NCI-H1105 (cell line): ENCODE measurements at places on chromosomes 5 and 9.

GRCh38 chr5:15885156-15885555 lies 294.4 kb downstream of the MARCHF11 start:
- no peak for DNase-seq

DNA sequence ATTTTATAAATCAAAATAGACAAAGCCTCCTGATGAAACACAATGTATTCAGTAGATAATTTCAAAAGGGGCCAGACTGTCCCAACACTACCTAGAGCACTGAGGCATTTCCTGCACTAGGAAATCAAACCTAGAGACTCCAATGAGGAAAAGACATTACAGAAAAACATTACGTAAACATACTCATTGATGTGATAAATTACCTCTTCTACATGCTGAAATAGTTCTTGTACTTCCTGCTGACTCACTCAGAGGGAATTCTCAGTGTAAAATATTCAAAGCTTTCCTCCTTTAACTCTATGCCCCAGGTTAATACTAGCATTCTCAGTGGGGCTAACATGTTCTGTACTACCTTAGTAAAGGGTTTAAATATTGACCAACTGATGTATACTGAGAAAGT lies 178.0 kb downstream of the ESM1 start:
- no peak for DNase-seq

DNA sequence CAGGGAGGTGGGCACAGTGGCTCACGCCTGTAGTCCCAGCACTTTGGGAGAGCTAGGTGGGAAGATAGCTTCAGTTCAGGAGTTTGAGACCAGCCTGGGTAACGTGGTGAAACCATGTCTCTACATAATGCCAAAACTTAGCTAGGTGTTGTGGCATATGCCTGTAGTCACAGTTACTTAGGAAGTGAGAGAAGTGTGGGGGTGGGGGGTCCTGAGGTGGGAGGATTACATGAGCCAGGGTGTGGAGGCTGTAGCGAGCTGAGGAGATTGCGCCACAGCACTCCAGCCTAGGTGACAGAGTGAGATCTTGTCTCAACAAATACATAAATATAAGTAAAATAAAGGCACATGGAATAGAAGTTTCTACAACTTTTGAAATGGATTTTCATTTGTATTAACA lies 23.1 kb downstream of the VCAN start:
- DNase-seq, result no peak

DNA sequence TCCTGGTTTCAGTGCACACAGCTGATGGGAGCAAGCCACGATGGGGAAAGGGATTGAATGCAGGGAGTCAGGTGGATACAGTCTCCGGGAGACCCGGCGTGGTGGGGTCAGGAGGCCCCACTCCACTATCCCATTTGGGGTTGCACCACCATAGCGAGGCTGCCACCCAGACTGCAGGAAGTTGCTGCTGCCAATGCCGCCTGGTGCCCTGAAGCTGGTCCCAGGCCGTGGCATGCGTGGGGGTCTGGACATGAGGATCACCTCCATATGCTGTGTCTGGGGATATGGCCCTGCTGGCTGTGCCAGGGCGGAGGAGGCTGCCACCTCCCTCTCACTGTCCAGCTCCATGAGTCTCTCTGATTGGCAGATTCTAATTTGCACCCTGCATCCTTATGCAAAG lies 45.3 kb downstream of the COL5A1 start:
- DNase-seq, result no peak

DNA sequence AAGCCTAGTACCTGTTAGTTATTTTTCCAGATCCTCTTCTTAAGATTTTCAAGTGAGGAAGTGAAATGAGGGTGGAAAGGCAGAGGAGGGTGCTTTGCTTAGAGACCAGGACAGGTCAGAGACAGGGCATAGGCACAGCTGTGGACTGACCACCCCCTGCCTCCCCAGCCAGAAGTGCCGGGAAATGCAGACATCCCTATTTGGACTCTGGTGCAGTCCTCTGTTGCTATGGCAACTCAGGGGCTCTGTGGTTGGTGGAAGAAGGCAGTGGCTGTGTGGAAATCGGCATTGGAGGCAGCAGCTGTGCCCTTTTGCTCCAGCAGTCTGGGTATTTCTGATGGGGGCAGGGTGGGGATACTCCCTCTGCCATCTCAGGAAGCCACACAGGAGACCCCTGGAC lies 43.3 kb upstream of the NDFIP1 start:
- no peak for DNase-seq

DNA sequence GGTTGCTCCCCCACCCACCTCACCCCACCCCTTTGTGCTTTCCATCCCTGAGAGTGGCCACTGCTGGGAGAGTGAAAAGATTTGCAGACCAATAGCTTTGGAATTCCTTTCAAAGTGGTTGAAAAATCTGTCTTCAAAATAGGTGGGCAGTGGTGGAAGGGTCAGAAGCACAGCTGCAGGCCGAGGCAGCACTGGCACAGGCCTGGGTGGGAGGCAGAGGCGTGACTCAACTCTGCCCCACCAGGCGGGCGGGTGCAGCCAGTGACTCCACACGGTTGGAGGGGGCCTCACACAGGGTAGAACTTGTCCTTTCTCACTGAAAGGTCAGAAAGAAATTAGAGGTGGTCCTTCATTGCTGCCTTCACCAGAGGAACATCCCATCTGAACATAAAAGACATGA lies 214.9 kb upstream of the TBCA start:
- DNase-seq, result no peak

DNA sequence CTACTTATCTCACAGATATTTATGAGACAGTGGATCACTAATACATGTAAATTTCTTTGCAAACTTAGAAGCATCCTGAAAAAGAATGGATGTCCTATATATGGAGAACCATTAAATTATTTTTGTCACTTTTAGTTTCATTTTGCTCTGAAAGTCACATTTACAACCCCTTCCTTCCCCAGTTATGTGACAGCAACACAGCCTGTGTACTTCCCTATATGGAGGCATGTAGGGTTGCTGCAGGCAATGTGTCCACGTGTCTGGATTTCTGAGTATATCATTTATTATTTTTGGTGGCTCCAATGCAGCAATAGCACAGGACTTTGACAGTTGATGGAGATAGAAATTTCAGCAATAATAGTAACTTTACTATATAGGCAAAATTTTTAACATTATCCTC lies 156.4 kb downstream of the ST8SIA4 start:
- no peak for DNase-seq

- DNase-seq, result no peak
Observed at GRCh38 chr9:92948632-92949031, 1.3 kb downstream of the FGD3 start.

DNA sequence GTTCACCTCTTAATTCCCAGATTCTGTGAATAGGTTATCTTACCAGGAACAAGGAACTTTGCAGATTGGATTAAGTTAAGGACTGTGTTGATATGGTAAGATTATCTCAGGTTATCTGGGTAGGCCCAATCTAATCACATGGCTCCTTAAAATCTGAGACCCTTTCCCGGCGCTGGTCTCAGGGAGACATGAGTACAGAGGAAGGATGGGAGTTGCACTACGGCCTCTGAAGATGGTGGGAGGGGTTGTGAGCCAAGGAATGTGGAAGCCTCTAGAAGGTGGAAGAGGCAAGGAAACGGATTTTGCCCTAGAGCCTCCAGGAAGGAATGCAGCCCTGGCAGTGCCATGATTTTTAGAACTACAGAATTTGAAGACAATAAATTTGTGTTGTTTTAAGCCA lies 95.1 kb downstream of the AK8 start:
- no peak for DNase-seq

DNA sequence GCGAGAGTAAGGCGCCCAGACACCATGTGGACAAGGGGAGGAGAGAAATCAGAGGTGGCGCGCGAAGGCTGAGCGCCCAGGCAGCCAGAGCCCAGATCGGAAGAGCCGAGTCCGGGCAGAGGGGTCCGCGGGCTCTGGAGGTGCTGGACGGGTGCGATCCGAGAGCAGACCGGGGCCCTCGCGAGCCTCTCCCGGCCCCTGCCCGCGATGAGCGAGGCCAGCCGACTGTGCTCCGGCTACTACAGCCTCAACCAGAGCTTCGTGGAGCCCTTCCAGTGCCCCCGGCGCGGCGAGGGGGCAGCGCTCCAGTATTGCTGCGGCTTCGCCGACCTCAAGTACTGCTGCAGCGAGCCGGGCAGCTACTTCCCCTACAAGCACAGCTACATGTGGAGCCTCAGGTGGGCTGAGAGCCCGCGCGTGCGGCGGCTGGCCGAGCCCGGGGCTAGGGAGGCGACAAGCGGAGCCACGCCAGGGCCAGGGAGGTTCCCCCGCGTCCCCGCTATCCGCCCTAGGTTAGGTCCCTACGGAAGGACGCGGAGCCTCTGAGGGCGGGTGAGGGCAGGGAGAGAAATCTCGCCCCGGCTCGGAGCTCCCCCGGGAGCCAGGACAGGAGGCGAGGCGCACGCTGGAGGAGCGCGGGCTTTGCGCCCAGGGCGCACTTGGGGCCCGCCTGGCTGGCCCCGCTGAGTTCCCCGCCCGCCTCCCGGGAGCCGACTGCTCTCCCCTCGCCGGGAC lies at the start of gene SHISAL2B:
Gene SHISAL2B (plus strand): TSS at position 87 of the 735 bp plus-strand sequence. CDS start 121 bp downstream, at position 208.
- no peak for DNase-seq

DNA sequence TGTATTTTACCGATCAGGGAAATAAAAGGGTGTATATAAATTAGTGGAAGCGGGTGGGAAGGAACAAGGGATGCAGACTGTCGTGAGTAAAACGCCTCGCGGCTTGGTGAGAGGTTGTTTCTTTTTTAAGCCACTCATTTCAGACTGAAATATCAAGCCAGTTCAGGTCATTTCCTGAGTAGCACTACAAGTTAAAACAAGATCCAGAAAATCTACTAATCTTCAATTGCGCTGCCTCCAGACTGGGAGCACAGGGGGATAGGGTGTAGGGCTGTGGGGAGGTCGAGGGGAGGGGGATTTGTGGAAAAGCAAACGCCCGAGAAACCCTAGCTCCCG lies 140.8 kb downstream of the TSSK1B start:
- DNase-seq, result no peak

- DNase-seq, result no peak
Observed at GRCh38 chr5:75639535-75640311, 28.5 kb downstream of the ANKDD1B start.

DNA sequence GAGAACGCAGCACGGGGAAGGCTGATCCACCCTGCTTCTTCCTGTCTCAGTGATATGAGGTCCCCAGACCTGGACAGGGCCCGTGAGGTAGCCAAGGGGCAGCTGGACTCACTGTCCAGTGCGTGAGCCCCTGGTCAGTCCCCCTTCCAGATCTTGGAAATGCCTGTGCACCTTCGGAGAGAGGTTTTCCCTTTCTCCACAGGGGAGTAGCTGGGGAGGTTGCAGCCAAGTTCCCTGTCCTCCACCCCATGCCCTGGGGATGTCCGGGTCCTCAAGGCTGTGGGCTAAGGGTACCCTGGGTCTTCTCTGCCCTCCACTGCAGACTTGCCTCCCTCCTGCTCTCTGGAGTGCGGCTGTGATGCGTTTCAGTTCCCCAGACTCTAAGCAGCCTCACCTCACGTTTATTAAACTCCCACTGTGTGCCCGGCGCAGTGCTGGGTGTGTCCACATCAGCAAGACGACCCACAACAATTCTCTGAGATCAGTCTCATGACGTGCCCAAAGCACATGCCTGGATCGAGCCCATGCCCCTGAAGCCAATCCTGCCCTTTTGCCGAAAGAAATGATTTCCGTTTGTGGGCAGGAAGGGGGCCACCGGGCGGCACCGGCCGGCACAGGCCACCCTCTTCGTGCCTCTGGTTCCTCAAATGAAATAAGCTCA lies 101.3 kb upstream of the PHYKPL start:
- no peak for DNase-seq

GRCh38 chr9:128689293-128689774 lies 312 bp downstream of the SET start:
- no peak for DNase-seq

- no peak for DNase-seq
Observed at GRCh38 chr5:137286025-137286610, 213.0 kb downstream of the SPOCK1 start.

DNA sequence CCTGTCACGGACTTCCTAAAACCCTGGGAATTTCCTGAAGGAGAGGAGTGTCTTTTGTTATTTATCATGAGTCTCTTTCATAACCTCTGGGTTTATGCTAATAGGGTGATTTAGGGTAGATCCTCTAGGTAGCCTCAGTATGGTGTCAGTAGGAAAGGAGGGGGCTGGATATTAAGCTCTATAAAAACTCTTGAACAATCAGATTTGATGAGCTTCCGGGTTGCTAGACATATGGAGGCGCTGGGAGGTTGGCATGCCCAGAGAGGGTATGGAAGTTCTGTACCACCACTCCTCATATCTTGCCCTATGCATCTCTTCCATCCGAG lies 15.6 kb upstream of the PTBP3 start:
- DNase-seq, result no peak

- no peak for DNase-seq
Observed at GRCh38 chr5:134539732-134540131, 14.3 kb downstream of the JADE2 start.

- no peak for DNase-seq
Observed at GRCh38 chr9:132381966-132382541, 24.6 kb downstream of the TTF1 start.

GRCh38 chr5:123511290-123511647 lies 708 bp upstream of the CSNK1G3 start:
- no peak for DNase-seq

DNA sequence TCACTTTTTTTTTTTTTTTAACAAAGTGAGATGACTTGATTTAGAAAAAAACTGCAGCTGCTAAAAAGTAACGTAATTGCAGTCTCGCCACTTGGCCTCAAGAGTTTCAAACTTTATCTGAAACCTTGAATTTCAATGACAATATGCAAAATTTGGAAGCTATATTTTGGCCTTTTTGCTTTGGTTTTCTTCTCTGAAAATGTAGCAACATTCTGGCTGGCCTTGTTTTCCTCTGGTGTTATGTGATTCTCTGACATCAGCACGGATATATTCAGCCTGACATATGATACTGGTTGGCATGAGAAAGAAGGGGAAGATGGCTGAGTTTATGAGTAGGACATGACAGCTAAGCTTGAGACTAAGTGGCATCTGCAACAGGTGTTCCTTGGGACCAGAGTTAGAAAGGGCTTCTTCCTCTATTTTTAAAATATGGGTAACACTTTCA lies 136.5 kb downstream of the MEF2C start:
- no peak for DNase-seq

- DNase-seq, result no peak
Observed at GRCh38 chr5:155293605-155294178, 280.1 kb downstream of the KIF4B start.

DNA sequence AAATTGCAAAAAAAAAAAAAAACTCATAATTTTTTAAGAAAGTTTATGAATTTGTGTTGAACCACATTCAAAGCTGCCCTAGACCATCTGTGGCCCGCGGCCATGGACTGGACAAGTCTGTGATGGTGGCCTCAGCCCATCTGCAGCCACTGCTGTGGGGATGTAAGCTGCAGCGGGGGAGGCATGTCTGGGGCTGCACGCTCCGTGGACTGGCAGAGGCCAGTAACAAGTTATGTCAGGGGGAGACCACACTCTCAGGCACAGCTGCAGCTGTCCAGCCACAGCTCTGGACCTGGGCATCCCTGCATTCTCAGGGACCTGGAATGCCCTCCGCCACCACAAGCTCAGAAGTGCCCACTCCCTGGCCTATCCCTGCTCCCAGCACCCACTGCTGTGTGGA lies 1272.3 kb upstream of the CDH9 start:
- no peak for DNase-seq

DNA sequence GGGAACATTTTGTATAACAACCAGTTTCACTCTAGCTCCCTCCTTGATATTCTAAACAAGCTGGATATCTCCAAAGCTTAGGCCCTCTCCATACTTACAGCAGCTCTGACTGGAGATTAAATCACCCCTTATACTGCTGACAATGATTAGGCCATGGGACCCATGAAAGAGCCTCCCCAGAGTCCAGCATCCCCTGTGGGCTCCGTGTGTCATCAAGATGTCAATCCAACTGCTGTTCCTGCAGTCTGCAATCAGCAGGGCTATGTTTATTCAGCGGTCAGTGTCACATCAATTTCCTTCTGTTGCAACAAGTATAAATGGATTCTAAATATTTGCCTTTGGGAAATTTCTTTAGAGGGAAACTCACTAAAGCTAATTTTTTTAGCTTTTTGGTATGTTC lies 26.6 kb downstream of the PCDHAC2 start:
- DNase-seq, result no peak
